ENCODE measurements at places on chromosomes 11 and 22.

GRCh38 chr22:26265281-26265680 is 96.0 kb downstream of the SEZ6L start:
- no peak for DNase-seq

DNA sequence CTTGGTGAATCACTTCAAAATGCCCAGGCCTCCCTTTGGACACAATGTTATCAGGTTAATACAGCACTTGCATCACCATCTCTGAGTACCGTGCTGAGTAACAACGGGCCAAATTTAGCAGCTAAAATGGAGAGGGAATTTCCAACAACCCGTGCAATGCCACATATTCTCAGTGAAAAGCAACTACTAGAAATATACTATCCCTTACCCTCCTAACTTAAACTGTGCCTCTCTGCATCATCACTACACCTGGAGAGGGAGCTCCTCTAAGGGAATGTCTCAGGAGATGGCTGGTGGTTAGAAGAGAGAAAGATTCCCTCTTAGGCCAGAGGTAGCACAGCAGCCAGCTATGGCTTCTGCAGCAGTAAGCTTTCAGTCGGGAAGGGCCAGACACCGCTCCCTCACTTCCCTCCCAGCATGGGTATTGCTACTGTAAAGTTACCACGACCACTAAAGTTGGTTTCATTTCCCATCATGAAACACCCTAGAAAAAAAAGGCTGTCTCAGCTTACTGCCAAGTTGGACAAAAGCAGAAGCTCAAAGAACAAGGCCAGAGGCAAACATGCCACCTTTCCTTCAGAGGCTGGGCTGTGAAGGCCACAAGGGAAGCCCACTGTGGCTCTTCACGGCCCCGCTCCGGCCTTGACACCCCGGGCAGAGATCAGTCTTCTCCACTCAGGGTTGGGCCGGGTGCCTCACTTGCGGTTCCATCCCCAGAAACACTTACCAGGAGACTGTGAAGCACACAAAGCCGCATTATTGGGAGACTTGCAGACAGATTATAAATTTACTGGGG is 3.9 kb downstream of the MAML2 start:
- DNase-seq = no peak

- DNase-seq = no peak
Measured at GRCh38 chr11:50187220-50187619, 154.5 kb downstream of the OR4C45 start.

DNA sequence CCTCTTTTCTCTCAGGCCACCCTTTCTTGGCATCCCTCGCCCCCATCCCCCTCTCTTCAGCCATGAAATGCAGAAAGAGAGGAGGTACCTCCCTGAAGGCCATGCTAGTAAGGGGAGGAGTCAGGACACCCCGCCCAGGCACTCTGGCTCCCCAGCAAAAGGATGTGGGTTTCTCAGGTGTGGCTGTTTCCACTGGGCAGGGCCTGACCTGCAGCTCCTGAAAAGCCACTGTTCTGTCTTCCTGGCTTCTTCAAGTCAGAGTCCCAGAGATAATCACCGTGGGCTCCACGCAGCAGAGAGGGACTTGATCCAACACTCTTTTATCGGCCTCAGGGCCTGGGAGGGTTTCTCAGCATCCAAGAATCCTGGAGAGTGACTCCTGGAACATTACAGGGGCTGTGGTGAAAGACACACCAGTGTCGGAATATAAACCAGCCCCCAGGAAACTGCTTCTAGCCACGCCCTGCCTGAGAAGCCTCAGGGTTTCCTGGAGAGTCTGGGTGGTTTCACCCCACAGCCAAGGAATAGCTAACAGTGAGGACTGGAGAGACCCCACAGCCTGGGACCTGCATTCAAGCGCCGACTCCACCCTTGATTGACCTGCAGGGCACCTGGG is 45.7 kb upstream of the TSPAN18 start:
- DNase-seq = peak; percentile 56

DNA sequence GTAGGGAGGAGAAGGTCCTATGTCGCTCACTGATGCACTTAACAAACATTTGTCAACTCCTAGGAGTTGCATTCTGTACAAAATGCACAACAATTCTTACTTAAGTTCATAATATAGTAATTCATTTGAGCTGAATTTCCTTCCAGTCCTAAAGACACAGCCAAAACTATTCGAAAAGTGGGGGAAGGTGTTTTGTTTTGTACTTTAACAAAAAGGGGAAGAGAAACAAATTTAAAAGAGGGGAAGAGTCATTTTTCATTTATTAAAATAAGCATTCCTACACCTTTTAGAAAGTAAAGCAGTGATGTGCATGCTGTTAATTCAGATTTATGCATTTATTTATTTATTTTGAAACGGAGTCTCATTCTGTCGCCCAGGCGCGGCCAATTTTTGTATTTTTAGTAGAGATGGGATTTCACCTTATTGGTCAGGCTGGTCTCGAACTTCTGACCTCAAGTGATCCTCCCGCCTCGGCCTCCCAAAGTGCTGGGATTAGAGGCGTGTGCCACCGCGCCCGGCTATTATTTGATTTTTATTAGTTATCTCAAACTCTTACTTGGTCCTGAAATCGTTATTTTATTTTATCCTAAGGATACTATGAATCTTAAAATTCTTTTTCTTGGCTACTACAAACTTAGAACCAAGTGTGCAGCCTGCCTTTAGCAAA is 1.1 kb upstream of the FANCF start:
- DNase-seq = peak; percentile 10

All from CD8-positive, alpha-beta T cell (primary cell).